Endothelial cell of umbilical vein (primary cell): ENCODE measurements at places on chromosomes 7 and 10.
A peak's percentile ranks its signal among the peaks of the same experiment; 100 is the strongest.

GRCh38 chr10:120735773-120736371 is 115.3 kb upstream of the WDR11 start:
- peak; percentile 60 for DNase-seq

DNA sequence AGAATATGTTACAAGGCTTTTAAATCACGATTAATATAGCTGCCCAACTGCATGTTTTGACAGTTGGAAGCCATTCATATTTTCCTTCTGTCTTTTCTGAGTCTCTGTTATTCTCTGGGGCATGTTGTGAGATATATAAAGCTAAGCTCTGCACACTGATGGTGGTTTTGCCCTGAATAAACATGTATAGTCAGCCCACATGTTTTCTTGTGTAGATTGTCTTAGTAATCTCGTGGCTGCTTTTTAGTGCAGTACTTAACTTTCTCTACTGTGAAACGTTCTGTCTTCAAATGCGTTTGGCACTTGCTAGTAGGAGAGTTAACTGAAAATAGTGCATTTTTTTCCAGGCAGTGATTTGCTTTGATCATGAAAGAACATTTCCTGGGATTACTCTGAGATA is 268.5 kb downstream of the DNAJB9 start:
- DNase-seq = no peak

DNA sequence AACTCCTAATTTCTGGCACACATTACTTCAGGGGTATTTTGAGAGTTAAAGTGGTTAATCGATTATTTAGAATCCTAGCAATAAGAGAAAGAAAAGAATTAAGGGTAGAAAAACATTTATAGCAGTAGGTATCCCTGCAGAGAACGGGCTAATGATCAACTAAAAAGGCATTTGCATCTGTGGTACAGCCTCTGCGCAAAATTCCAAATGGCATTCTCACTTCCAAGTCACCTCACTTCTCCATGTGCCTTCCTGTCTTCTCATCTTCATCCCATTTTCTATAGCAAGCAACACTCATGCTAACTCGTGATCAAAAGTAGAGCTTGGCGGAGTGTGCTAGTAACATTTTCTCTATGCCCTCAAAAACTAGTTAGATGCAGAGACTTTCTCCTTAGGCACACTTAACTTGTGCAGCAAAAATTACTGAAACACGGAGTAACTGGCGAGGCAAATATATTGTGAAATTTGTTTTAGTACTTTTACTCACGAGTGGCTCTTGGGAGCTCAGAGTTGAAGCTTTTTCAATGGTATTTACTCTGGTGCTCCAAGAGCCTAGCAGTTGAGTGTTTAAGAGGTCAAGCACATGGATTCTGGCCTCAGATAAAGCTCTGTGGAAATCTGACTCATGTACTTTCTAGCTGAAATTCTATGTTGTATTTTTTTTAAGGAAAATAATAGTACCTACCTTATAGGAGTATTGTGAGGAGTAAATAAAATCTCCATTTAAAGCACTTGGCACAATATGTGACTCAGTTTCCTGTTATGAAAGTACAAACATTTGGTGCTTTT is 65.1 kb downstream of the MET start:
- peak; percentile 90 for DNase-seq

GRCh38 chr7:28815928-28816373 is 142.2 kb downstream of the TRIL start:
- DNase-seq = no peak

GRCh38 chr7:47747160-47747559 is 165.2 kb upstream of the TNS3 start:
- DNase-seq = no peak

DNA sequence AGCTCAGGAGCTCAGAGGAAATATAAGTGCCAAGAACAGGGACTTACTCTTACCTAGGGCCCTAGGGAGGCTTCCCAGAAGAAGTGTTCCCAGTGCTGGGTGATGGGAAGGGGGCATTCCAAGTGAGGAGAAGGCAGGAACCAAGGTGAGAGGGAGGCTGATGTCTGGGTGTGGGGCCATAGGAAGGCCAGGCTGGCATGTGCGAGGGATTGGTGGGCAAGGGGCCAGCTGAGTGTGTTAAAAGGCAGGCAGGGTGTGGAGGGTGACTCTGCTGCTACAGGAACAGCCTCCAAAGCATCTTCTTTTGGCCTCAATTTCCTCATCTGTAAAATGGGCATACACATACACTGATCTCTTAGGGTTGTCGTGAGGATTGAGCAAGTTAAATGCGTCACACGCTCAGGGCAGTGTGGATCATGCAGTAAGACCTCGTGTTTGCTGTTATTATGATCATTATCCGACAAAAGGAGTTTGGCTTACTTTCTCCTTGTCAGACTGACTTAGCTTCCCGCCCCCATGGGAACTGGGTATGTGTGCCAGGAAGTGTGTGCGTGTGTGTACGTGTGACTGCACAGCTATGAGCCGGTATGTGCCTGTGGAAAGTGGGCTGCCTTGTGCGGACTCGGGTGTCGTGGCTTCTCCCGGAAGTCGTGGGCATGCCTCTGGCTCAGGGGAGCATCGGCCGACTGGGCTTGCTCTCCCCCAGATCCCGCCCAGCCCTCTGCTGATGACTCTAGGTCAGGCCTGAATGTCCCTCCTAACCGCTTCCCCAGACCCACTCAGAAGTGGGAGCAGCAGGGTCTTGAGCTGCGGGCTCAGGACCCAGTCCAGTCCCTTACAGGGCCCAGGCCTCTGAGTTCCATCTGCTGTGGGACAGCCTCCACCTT is 59.6 kb downstream of the NEURL1 start:
- no peak for DNase-seq

DNA sequence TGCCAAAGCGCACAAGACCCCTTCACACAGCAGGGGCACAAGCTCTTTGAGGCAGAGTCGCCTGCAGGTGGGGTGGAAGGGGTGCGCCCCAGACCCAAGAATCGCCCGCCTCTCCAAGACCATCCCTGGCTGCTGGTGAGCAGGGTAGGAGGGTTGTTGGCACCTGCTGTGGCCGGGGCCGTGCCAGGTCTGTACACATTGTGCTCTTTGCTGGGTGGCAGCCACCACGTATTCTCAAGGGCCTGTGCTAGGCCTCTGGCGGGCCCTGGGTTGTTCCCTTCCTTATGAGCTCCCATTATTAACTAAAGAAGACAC is 84.4 kb downstream of the LHPP start:
- DNase-seq = no peak

- no peak for DNase-seq
These were observed 50.6 kb upstream of the NPY start for GRCh38 chr7:24233386-24233785.

- no peak for DNase-seq
These were observed 155.6 kb upstream of the YAE1 start for GRCh38 chr7:39410582-39410981.

DNA sequence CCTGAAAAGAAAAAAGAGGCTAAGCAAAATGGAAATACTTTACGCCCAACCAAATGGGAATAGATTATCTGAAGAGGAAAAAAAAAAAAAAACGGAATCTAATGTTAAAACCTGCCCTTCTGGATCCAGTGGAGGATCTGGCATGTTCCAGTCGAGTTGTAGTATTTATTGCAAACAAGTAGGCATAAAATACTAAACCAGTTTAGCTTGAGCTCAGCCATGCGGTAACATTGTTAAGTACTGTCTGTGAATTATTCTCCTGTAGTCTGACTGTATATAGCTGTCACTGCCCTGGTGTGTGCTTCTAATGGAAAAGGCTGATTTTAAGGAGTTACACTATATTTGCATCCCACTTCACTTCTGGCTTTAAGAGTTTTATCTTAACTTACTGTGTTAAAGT is 40.3 kb downstream of the CELF2 start:
- DNase-seq = no peak

- DNase-seq = no peak
These were observed 74.2 kb downstream of the KLF6 start for GRCh38 chr10:3710764-3711163.

GRCh38 chr10:85648279-85648754 is 718.3 kb downstream of the GRID1 start:
- DNase-seq = no peak

DNA sequence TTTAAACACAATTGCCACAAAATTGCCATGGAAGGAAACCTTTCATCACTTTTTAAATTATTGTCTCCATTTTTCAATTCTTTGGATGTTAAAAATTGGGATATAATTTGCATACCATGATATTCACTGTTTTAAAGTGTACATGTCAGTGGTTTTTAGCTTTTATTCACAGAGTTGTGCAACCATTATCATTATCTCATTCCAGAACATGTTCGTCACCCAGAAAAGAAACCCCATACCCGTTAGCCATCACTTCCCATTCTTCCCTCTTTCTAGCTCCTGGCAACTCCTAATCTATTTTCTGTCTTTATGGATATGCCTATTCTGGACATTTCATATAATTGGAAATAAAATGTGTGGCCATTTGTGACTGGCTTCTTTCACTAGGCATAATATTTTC is 260.3 kb upstream of the FERD3L start:
- no peak for DNase-seq

DNA sequence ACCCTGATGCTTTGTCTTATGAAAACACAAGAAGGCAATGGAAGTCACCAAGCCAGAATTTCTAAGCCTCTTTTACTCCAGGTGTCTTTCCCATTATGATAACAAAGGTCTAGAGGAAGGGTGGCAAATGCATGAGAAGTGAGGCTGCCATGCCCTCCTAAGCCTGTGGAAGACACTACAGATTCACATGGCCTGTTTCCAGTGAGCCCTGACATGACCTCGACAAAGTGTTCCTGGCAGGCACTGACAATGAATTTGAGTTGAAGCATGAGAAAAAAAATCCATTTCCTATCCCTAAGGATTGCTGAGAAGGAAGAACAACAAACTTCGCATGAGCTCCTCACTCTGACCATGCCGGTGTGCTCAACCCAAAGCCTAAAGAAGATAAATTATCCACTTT is 268.0 kb downstream of the HTR7 start:
- no peak for DNase-seq

GRCh38 chr10:70596110-70596798 is 6.3 kb downstream of the PRF1 start:
- no peak for DNase-seq

DNA sequence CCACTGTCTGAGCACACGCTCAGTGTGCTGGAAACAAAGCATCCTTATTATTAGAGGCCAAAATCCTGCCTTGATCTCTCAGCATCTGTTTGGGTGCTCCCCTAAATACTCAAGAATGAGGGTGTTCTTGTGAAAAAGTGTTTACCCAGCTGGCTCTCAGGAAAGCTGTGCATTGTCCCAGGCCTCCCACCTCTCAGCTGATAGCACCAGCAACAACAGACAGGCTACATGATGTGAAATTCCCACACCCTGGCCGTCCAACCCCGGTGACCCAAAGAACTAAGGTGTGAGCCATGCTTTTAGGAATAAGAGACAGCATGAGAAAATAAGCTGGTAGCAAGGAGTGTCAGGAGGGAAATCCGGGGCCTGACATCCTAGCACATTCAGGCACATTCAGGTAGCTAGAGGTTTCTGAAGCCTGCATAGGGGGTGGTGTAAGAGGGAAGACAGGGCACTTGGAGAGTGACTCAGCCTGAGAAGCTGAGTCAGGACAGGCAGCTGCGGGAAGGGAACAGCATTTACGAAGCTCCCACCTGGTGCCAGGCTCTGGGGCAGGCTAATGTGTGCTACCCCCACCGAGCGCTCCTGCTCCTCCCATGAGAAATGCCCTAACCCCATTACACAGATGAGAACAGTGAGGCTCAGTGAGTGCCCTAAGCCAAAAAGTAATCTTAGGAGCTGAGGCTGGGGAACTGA is 205.6 kb downstream of the GRID1 start:
- DNase-seq = no peak

- DNase-seq = no peak
These were observed 621.3 kb downstream of the ANKRD7 start for GRCh38 chr7:118845791-118846190.

GRCh38 chr7:29113384-29114102 is 32.8 kb downstream of the CPVL start:
- peak; percentile 46 for DNase-seq

- no peak for DNase-seq
These were observed 68.7 kb downstream of the EGFR start for GRCh38 chr7:55087521-55087961.

GRCh38 chr10:20776384-20777118 is 120.6 kb downstream of the NEBL start:
- DNase-seq = no peak

GRCh38 chr7:100642534-100642907 is 1.2 kb upstream of the TFR2 start:
- no peak for DNase-seq

DNA sequence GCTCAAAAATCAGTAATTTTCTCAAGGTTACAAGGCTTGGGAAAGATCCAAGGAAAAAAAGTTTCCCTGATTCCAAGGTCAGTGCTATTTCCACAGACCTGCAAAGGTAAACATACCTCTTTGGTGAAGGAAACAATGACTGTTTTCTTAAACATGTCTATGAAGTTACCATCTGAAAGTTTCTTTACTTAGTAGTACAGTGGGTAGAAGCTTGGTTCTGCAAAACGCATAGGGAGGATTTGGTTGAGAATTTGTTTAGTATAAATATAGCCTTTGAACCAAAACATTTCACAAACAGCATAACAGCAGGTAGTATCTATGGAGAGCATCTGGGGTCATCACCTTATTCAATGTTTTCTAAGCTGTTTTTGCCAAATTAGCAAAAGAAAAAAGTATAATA is 169.6 kb downstream of the CCSER2 start:
- DNase-seq = no peak

DNA sequence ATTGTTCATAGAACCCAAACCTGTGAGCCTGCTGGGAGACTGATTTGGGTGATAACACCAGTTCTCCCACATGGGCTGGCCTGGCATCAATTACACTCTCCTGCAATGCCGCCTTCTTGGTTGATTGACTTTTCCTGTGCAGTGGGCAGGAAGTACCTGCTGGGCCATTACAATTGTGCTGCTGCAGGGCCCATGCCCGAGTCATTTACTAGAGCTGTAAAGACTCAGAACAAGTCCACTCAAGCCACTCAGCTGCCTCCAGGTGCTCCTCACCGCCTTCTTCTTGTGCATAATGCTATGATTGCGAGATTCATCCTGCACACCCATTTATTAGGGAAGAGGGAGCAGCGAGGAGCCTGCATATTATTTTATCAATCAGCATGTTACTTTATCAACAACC is 264.0 kb downstream of the TCERG1L start:
- no peak for DNase-seq

- DNase-seq = no peak
These were observed 19.8 kb downstream of the C10orf71 start for GRCh38 chr10:49318755-49319154.

DNA sequence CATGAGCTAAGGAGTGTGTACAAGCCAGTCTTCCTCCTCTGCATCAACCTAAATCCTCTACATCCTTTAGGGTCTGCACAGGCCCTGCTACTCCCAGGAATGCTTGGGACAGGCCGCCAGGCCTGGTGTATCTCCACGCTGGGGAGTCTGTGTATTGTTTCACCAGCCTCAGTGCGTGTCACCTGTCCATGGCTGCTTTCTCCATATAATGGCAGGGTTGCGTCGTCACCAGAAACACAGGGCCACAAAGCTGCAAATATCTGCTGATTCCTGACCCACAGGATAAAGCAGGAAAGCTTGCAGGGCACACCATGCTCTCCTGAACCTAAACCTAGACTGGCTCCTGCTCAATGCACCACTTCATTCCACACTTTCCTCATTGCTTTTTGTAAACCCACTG is 45.6 kb downstream of the COBL start:
- DNase-seq = no peak

- no peak for DNase-seq
These were observed 540.2 kb downstream of the GATA3 start for GRCh38 chr10:8594711-8595110.
